ENCODE measurements at places on chromosomes 1 and 21.

DNA sequence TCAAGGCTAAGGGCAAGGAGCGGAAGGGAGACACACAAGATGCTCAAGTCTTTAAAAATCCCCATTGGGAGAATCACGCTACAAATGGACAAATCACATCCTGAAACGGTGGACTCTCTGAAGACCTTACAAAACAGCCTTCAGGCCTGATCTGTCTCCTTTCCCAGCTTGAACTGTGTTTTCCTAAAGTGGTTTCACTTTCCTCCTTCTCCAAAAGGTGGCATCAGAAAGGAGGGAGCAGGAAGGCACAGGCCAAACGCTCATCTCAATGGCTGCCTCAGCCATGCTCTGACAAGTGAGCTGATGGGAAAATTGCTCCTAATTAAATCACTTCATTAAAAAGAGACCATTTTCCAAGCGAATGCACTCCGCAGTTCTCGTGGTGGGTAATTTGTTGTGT, 47.7 kb downstream of the UTP25 start:
- H3K4me1 ChIP-seq = no peaks in the 10 kb centered on the region
- peaks cover 70% of the 10 kb centered on the region for H3K27me3 ChIP-seq
- no peak for DNase-seq
- no peak overlapping the region for H3K4me3 ChIP-seq
- no peaks in the 10 kb centered on the region for H3K36me3 ChIP-seq

DNA sequence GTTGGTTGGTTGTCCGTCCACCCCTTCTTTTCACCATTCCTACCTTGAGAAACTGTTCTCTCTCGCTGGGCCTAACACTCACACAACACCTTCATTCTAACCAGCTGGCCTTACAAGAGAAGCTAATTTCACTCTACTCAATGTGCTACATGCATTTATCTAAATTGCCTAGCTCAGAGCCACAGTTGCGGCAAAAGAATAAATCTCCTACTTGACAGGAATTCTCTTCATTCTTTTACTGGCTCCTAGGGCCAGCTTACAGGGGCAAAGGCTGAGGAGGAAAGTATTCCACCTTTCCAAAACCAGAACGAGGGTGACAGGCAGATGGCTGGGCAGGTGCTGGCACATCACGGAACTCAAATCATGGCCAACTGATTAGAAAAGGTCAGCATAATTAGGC, 6.5 kb downstream of the F3 start:
- H3K27me3 ChIP-seq = no peaks in the 10 kb centered on the region
- peak overlapping the region; percentile 90 for H3K27ac ChIP-seq
- DNase-seq = no peak
- H3K4me1 ChIP-seq = peaks cover 58% of the 10 kb centered on the region
- no peak overlapping the region for H3K4me3 ChIP-seq

DNA sequence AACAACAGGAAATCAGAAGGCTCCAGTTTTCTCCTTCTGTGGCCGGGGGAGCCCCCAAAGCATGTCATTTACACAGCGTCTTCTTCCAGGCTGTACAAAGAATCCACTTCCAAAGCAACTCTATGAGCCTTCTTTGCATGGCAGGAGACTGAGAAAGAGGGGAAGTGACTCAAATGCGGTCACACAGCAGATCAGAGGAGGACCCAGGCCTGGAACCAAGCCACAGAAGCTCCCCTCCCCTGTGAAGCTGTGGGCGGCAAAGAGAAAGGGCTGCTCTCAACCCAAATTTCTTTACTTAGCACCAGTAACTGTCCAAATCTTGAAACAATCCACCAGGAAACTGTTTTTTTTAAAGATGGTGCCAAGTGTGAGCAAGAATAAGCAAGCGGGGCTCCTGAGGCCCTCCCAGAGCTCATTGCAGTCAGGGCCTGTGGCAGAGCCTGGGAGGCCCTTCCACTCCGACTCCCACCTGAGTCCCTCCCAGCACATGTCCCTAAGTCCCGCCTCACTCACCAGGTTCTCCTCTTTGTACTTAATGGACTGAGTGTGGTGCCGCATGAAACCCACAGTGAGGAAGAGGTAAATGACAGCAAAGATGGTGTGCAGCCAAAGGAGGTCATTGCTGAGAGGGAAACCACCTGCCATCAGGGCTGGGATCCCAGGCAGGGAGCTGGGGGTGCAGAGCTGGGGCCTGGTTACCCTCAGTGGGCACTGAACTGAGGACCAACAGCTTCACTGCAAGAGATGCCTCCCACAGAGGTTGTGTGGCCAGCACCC, 15.9 kb downstream of the TMEM63A start:
- no peaks in the 10 kb centered on the region for H3K27me3 ChIP-seq
- H3K27ac ChIP-seq = no peak overlapping the region
- H3K4me3 ChIP-seq = no peak overlapping the region
- H3K4me1 ChIP-seq = peaks cover 9% of the 10 kb centered on the region
- DNase-seq = no peak
- H3K36me3 ChIP-seq = peaks cover 97% of the 10 kb centered on the region

- no peak overlapping the region for H3K27ac ChIP-seq
- H3K4me1 ChIP-seq = no peaks in the 10 kb centered on the region
- H3K4me3 ChIP-seq = no peak overlapping the region
- no peaks in the 10 kb centered on the region for H3K27me3 ChIP-seq
- no peak for DNase-seq
Observed at GRCh38 chr1:225896494-225896893, 7.5 kb upstream of the LEFTY1 start.
